CD4-positive, alpha-beta T cell treated with Interleukin-12 subunit alpha and Interleukin-12 subunit beta, for 1 hour (primary cell): ENCODE measurements at places on chromosomes 12 and 14.

- DNase-seq: no peak
These were observed 66.8 kb downstream of the TXNDC16 start for GRCh38 chr14:52485350-52485960.

- no peak for DNase-seq
These were observed 26.4 kb downstream of the ITPR2 start for GRCh38 chr12:26806556-26806955.

DNA sequence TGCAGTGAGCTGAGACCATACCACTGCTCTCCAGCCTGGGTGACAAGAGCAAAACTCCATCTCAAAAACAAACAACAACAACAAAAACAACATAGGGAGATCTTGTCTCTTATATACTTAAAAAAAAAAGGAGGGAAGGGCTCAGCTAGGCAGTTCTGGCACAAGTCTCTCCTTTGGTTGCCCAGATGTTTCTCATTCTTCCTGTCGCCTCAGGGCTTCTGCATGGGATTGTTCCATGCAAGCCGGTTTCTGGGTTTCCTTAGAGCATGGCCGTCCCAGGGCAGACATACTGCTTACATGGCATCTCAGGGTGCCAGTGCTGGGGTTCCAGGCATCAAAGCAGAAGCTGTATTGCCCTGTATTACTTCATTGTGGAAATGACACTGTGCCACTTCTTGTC, 5.2 kb upstream of the SLC8B1 start:
- DNase-seq: no peak

GRCh38 chr12:104635607-104636343, 179.0 kb downstream of the CHST11 start:
- DNase-seq: no peak

- no peak for DNase-seq
These were observed 217.4 kb downstream of the CRADD start for GRCh38 chr12:93894391-93895088.

- DNase-seq: no peak
These were observed 407.0 kb upstream of the MGAT4C start for GRCh38 chr12:86663173-86663572.

- no peak for DNase-seq
These were observed 211.4 kb upstream of the ABCD2 start for GRCh38 chr12:39830852-39831520.

- DNase-seq: no peak
These were observed 49.2 kb downstream of the FUT8 start for GRCh38 chr14:65461730-65462129.

DNA sequence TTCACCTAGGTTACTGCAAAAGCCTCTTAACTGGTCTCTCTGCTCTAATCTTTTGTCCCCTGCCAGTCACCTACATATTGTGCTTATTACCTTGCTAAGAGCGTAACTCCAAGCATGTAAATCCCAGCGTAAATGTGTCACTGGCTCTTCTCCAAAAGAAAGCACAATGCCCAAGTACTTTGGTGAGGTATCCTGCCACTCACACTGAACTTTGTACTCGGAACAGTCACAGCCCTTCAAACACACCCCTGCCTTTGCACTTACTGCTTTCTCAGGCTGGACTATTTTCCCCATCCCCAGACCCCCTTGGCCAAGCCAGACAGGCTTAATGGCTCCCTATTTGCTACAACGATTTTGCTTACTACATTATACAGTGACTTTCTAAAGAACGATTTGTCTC, 31.7 kb downstream of the GALNT4 start:
- DNase-seq: no peak

GRCh38 chr14:66708267-66708666, 200.3 kb downstream of the GPHN start:
- no peak for DNase-seq

DNA sequence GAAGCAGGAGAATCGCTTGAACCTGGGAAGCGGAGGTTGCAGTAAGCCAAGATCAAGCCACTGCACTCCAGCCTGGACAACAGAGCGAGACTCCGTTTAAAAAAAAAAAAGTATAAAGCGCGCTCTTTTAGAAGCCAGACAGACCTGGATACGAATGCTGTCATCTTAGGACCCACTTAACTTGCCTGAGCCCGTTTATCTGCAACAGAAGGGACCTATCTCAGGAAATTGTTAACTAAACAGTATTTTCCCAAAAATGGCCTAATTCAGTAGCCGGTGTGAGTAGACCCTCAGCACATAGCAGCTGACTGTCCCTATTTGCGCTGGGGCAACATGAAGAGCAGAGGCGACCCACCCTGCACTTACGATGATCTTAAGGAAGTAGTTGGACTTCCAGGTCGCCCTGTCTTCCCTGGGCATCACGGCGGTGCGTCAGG, 529 bp downstream of the RPLP0 start:
- no peak for DNase-seq

GRCh38 chr12:3805077-3805476, 52.2 kb upstream of the CRACR2A start:
- DNase-seq: no peak

DNA sequence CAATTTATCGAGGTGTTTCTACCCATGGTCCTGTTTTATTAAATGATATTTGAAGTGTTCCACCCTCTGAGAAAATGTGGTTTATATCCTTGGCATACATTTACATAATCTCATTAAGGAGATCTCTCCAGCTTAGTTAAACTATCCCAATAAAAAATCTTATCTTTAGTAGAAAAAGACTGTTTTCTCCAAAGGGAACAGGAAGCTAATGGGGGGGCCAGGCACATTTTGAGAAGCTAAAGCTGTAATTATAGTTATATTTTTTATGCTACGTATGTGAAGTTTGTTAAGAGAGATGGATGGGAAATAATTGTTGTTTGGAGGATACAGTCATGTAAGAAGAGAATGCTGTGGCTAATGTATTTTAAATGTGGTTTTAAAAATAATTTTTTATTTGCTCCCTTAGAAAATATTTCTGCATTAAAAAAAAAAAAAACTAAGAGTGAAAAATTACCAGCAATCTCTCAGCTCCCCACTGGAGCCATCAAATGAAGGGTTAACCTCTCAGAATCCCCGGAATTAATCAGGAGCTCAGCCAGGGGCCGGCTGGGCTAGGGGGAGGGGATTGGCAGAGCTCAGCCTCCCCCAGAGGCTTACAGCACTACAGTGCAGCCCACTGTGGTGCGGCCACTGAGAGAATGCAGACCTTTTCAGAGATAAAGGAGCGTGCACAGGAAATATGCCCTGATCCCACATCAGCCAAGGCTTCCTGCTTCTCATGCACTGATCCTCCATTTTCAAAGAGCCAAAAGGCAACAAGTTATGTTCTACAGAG, 185.8 kb downstream of the EGLN3 start:
- DNase-seq: no peak

DNA sequence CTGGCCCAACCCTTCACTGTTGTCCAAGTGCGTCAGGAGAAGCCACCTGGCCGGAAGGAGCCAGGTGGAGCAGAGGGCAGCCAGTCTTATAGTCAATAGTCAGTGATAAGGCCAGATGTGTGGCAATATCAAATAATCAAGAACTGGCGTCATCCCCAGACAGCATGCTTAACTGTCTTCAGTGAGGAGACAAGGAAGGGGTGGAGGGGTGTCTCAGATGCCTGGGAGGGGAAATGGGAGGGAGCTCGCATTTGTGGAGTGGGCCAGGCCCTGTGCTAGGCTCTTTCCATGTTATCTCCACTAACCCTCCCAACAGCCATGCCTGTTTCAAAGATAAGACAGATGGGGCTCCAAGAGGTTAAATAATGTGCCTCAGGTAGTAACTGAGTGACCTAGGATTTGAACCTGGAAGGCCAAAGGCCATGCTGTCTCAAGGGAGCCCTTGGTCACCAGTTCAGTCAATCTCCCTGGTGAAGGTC, 48.9 kb upstream of the FOS start:
- DNase-seq: no peak

GRCh38 chr12:26271889-26272492, 76.6 kb downstream of the SSPN start:
- no peak for DNase-seq

- DNase-seq: no peak
These were observed 78.7 kb downstream of the KSR2 start for GRCh38 chr12:117890137-117890536.

DNA sequence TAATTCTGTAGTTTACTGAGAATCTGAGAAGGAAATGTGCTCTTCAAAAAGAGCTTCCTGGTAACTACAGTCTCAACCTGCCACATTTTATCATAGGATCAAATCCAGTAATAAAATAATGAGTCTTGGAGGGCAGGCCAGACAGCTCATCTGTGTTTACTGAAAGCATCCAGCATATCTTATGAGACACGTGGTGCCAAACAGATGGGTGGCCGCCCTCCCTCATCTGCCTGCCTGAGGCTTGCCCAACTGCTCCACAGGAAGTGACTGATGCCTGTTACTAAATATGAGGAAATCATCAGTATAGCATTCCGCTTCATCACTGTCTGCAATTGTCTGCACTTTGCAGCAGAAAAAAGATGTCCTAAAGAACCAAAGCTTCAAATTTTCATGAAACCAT, 13.5 kb downstream of the DHRS7 start:
- peak; percentile 73 for DNase-seq

GRCh38 chr12:43981726-43982125, 145.8 kb downstream of the TMEM117 start:
- no peak for DNase-seq

GRCh38 chr14:68986926-68987652, 8.0 kb upstream of the ACTN1 start:
- no peak for DNase-seq

GRCh38 chr14:74438351-74438915, 12.4 kb upstream of the SYNDIG1L start:
- no peak for DNase-seq

DNA sequence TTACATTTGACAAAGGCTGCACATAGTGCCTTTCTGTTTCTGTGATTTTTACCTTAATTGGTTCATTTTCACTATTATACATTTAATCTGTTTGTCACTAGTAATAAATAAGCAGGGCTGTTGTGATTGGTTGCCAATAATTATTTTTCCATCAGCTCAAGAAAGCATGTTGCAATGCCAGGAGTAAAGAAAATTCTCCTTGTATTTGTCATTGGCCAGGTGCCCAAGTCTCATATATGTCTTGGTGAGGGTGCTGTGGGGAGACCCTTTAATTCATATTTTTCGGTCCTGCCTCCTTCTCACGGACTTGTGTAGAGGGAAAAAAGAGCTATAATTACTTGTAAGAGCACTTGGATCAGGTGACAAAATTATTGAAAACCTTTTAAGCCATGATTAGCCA, 108.0 kb downstream of the KITLG start:
- no peak for DNase-seq

DNA sequence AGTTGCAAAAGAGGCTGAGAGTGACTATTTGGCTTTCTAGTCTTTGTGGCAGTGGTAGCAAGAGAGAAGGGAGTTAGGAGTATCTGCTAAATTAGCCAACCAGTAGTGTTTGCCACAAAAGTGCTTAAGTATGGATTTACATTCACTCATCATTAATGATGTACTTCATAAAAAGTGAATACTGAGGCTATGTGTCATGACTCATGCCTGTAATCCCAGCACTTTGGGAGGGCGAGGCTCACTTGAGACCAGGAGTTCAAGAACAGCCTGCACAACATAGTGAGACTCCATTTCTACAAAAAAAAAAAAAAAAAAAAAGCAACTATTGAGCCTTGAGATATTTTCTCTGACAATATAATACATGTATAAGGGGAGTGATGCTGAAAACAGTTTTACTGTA, 36.8 kb downstream of the CCDC177 start:
- no peak for DNase-seq

DNA sequence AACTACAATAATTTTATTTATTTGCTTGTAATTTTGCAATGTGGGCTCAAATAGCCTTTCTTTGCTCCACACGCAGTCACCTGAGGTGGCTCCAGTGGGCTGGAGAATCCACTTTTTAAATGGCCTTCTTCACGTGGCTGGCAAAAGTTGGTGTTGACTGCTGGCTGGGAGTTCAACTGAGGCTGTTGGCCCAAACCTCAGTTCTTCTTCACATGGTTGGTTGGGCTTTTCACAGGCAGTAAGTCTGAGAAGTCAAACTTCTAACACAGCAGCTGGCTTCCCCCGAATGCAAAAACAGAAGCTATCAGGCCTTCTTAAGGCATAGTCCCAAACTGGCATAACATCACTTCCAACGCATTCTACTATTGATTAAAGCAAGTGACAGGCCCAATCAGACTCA, 2.1 kb upstream of the OXA1L start:
- no peak for DNase-seq

DNA sequence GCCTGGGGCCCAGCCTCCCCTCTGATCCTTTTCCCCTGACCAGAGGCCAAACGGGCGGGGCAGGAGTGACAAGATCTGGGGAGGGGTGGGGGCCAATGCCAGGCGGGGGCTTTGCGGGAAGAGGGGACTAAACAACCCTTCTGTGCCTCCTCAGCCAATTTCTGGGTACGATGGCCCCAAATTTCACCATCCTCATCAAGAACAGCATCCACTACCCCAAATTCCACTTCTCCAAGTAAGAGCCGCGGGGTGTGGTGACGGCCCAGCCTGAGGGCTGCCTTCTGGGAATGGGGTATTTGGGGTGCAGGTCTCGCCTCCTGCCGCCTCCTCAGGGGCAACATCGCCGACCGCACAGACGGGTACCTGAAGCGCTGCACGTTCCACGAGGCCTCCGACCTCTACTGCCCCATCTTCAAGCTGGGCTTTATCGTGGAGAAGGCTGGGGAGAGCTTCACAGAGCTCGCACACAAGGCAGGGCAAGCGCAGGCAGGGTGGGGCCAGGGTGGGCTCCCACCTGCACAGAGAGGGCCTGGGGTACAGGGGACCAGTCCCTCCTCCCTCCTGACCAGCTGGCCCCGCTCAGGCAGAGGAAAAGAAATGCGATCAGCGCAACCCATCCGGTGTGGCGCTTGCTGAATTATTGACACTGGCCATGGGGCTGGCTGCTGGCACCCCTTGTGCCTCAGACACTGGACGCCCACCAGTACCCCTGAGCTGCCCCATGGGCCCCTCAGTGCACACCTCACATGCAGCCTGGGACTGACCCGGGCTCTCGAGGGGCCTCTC, 1.7 kb downstream of the P2RX2 start:
- no peak for DNase-seq

GRCh38 chr12:106814714-106815113, 40.2 kb downstream of the RIC8B start:
- DNase-seq: no peak

DNA sequence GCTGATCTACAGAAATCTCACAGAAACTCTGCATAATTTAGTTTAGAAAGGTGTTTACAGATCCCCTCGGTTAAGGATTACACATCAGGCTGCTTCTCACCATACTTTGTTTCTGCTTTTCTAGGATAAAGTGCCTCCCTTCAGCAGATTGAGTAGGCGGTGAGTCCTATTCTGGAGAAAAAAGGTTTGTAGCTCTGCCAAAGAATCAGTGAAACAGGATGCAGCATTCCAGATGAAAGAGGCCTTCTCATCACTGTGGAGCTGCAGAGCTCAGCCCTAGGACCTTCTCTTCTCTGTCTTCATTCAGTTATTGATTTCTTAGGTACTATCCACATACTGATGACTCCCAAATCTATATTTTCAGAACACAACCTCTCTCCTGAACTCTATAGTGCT, 155.5 kb upstream of the KRR1 start:
- DNase-seq: no peak

GRCh38 chr12:76142305-76142704, 57.8 kb upstream of the NAP1L1 start:
- DNase-seq: no peak

GRCh38 chr14:105206873-105207272, 25.8 kb upstream of the NUDT14 start:
- DNase-seq: no peak
